ENCODE measurements at places on chromosomes 2 and 18.

DNA sequence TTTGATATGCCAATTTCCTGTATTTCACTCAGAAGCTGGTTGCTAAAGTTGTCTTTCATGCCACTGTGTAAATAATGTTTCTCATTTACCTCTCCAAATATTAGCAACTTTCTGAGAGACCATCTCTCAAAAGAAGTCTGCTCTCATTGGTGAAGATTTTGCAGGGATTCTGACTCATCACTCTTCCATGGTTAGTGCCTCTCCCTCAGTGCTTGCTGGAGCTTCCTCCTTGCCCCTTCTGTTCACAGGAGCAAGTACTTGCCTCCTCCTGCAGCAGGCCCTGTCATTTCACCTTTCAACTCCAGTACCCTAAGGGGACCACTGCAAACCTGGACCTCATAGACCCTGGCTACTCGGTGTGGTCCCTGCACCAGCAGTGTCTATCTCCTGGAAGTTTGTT is 168.8 kb downstream of the ZNF385B start:
- no peak for DNase-seq

- DNase-seq, result no peak
Measured at GRCh38 chr2:43346602-43347567, 120.5 kb upstream of the ZFP36L2 start.

DNA sequence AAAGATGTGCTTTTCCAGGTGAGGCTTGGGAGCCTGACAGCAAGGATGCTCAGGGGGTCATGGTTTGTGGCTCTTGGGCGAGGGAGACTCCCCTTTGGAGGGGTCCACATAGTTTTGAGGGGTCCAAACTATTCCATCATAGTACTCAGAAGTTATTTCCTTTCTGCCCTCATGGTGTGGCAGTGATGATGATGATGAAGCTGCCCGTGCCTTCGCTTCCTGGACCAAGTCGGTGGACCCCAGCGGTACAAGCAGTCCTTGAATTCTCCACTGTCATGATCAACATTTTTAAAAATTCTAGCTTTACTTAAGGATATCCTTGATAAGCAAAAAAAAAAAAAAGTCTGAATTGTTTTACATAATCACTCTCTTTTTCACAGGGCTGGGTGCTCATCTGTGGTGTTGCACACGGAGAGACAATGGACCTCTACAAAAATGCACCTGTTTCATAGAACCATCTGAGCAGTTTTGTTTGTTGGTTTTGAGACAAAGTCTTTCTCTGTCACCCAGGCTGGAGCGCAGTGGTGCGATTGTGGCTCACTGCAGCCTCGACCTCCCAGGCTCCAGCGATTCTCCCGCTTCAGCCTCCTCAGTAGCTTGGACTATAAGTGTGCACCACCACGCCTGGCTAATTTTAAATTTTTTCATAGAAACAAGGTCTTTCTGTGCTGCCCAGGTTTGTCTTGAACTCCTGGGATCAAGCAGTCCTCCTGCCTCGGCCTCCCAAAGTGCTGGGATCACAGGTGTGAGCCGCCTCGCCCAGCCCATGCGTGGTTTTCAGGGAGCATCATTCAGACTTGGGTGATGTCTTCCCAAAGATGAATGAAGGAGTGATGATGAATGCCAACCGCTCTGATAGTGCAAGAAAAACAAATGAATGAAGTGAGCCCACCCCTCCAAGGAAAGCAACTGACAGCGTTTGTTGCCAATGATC is 271.4 kb upstream of the HDAC4 start:
- no peak for DNase-seq

DNA sequence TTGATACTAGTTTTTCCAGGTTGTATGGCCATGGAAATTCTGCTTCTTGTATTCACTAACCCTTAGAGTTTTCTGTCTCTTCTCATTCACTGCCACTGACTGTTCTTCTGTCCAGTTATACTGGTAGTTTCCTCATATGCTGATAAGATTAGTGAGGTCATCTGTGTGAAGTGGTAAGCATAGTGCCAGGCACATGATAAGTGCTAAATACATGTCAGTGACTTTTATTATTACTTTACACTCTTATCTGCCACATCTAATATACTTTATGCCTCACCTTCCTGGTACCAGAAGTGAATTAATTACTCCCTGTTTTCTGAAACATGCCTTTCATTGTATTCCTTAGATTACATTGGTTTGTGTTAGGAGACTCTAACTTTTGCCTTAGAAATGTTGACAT is 91.3 kb downstream of the NBEAL1 start:
- DNase-seq, result no peak

DNA sequence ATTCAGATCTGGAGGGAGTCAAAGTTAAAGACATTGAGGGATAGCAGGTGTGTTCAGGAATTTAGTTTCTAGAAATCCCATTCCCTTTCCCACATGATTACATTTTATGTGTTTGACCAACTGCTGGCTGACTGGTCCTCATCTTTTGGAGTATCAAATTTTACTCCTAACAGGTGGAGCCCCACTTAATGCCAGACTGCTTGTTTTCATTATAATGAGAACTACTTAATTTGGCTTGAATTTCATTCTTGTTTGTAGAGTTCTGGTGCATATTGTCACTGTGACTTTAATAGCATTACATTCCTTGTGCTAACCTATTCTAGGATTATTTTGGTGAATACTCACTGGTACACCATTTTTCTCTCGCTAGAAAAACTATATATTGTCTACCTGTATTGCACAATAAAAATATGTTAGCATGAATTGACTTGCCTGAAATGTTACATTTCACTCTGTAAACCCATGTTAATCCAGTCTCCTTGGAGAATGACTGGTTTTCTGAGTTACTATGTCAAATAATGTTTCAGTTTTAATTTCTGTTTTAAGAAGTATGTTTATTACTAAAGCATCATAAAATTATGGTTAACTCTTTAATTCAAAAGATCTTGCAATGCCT is 98.2 kb downstream of the TANC1 start:
- no peak for DNase-seq

DNA sequence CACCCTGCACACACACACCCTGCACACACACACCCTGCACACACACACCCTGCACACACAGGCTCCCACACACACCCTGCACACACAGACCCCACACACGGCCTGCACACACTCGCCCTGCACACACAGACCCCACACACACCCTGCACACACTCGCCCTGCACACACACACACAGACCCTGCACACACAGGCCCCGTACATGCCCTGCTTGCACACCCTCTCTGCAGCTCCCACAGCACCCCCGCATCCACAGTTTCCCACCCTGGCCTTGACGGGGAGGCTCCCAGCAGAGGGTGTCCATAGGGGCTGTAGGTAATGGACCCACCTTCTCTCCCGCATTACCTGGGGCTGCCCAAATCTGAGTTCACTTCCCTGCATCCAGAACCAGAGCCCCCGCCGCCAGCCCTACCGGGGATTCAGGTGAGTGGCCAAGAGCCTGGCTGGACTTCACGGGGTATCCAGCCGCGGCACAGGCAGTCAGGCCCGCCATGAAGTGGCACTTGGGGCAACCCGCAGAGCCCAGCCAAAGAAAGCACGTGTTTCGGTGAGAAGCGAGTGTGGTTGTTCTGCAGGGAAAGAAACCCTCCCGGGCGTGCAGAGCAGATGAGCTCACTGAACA is 88.6 kb upstream of the GPC1 start:
- DNase-seq, result no peak

DNA sequence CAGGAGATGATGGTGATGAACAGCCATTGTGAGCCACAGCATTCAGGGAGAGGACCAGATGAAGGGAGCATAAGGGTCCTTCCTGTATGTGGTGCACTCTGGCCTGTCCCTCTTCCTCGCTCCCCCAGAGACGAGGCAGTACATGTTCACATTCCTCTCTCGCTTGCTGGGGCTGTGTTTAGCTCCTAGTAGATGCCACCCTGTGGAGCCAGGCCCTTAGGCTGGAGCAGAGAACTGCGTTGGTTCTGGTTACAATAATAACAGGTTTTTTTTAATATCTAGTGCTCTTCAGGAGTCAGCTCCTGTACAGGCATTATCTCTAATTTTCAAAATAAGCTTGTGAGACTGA is 171.1 kb upstream of the MYT1L start:
- DNase-seq, result no peak

DNA sequence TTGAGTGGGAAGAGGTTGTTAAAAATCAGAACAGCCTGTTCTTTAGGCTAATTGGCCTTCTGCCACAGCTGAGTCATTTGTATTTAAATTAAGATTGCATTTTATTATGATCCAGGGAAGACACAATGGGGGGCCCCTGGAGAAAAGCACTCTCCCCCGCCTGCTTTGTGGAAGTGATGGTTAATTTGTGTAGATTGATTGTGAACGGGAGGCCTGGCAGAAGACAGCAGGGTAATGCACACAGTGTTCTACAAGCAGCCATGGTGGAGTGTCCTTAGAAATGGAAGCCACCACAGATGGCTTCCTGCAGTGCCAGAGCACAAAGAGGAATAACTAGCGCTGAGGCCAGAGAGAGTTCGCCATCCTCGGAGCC is 19.6 kb downstream of the RAMP1 start:
- DNase-seq, result no peak

DNA sequence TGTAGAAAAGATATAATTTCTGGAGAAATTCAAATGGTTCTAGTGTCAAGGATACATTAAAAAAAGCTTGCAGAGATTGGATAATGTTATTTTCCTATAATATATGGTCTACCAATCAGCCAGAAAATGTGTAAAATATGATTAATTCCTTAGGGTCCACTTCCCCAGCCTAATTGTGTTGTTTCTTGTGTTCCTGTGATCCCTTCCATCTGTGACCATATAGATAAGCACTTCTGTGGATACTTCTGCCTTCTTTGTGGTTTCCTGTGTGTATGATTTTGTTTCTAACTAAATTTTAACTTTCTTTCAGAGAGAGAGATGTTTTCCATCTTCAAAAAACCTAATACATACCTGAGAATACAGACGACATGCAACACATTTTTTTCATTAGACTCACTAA is 367.1 kb upstream of the PIK3C3 start:
- DNase-seq, result no peak

DNA sequence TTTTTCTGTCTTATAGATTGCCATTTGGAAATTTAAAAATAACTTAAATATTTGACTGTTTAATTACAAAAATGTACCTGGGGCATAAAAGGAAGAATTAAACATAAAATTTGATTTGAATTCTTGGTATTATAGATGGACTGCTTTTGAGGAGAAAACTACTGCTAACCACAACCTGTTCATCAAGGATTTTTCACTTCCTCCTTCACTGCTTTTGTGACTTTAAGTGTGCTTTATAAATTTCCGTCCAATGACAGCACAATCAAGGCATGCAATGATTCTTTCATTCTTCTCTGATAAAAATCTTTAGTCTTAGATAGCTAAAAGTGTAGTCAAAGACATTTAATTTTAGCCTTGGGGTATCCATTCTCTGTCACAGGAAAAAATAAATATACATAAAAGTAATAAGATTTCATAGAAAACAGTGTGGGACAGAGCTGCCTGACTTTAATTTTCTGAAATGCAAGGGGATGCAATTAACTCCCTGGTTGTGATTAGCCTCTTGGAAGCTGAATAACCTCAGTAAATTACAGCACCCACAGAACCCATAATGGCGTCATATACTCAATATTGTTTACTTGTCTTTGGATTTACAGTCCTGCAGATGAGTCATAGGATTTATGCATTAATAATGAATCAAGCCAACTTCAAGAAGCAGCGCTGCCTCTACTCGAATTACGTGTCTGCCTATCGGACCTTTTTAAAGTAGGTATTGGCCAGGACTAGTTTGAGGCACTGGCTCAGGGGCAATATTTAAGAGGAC is 587.9 kb downstream of the NRXN1 start:
- no peak for DNase-seq

- DNase-seq, result no peak
Measured at GRCh38 chr2:69298261-69298660, 88.8 kb downstream of the GFPT1 start.
